T-cell (primary cell): ENCODE measurements at places on chromosomes 7 and 10. TPM values are rescaled to one million over a fixed set of nuclear protein-coding genes. Genes with fewer than 3 reads are reported as not detected.

Gene EN2
- total RNA-seq: not detected

Gene UNC5B
- total RNA-seq: 0.08 TPM

Gene CTAGE8
- 1.2 TPM for total RNA-seq

Gene AQP1
- 1.8 TPM for total RNA-seq

Gene RARRES2
- total RNA-seq: 2.7 TPM

Gene SPACDR
- total RNA-seq: 3.3 TPM

Gene AKR1D1
- not detected for total RNA-seq

DNA sequence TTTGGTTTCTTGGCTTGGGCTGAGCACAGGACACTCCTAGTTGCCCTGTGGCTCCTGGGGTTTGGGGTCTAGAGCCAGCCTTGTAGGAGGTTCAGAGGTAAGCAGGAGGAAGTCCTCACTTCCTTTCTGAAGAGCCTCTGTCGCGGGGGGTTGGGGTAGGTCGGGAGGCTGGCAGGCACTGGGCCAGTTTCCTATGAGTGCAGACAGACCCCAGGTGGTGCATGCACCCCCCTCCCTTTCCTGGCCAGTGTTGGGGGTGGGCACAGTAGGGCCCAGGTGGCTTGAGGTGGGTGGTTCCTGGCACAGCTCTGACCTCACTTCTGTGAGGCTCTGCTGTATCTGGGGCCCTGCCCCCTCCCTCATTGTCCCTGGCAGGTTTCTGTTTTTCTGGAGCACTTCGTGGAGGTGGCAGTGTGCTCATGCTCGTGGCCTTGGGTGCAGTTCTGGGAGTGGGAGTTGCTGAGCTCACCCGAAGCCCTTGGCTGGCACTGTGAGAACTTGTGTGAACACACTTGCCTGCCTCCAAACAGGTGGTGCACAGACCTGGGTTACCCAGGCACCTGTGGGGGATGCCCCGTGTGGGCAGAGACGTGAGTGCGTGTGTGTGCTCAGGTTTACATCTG lies 1.8 kb downstream of the PALD1 start:
- peak; percentile 22 for DNase-seq

- DNase-seq: no peak
These were observed 48.1 kb upstream of the COMTD1 start for GRCh38 chr10:75283671-75284470.

GRCh38 chr7:92606985-92607384 lies 16.8 kb upstream of the FAM133B start:
- DNase-seq: no peak

- DNase-seq: no peak
These were observed 2.7 kb downstream of the AOC1 start for GRCh38 chr7:150855046-150855445.

- DNase-seq: no peak
These were observed 23.0 kb downstream of the CDC123 start for GRCh38 chr10:12218991-12219390.

GRCh38 chr7:84042110-84042539 lies 152.5 kb downstream of the SEMA3A start:
- DNase-seq: no peak

GRCh38 chr7:36653663-36654355 lies 70.5 kb downstream of the AOAH start:
- no peak for DNase-seq

- DNase-seq: no peak
These were observed 175.4 kb downstream of the EXOC4 start for GRCh38 chr7:133428326-133428725.

DNA sequence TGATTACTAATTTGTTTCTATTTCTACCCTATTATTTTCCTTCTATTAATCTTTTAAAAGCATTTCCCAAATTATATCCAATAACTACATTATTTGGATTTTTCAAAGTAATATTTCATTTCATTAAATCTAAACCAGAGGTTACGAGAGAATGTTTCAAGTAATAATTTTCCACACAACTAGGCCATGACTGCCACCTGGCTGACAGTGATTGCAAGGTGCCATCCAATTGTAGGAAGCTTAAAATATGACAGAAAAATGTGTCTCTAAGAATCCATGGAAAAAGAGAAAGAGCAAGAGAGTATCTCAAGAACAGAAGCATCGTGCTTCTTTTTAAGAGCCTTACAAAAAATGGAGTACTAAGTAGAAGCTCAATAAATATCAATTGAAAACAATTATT lies 48.7 kb downstream of the TPK1 start:
- no peak for DNase-seq

DNA sequence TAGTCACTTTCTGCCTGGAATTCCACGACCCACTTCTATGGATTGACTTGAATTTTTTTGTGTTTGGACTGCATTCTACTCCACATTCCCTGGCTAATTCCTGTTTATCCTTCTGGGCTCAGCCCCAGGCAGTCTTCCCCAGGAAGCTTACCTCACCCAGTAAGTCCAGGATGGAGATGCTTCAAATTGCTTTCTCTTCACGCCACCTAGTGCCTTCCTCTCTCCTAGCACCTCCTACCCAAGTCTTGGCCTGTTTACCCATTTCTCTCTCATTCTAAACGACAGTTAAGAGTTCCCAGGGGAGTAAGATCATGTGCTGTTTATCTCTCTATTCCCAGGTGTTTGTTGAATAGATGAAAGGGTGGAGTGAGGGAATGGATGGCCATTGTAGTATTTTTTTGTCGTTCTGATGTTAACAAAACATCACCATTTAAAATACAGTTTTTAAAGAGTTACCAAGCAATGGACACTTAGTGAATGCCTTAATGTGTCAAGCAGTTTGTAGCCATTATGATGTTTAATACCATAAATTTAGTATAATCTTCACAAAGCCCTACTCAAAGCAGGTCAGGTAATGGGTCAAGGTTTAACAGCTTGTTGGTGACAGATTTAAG lies 45.5 kb upstream of the TARP start:
- DNase-seq: no peak

DNA sequence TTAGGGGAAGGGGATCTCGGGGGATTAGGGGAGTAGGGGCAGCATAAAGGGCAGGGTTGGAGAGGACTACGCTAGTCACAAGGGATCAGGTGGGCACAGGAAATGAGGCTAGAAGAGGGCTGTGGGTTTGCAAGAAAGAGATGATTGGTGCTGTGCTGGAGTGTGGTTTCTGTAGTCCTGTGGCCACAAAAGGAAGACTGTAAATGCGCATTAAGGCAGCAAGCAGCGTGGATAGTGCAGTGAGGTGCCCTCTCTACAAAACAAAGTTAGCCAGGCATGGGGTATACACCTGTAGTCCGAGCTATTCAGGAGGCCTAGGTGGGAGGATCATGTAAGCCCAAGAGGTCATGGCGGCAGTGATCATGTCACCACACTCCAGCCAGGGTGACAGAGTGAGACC lies 212.1 kb downstream of the MLLT10 start:
- no peak for DNase-seq
